Left renal pelvis (tissue), 4 donors: ENCODE measurements at places on chromosomes 2 and 18. TPM values are rescaled to one million over a fixed set of nuclear protein-coding genes. Genes with fewer than 3 reads are reported as not detected.

GRCh38 chr2:98388081-98388480 lies 41.8 kb downstream of the CNGA3 start:
- DNase-seq, result no peak

- no peak for DNase-seq
These were observed 58.7 kb downstream of the PAX3 start for GRCh38 chr2:222239945-222240675.

GRCh38 chr2:154229966-154230365 lies 358.2 kb downstream of the GALNT13 start:
- DNase-seq, result no peak

DNA sequence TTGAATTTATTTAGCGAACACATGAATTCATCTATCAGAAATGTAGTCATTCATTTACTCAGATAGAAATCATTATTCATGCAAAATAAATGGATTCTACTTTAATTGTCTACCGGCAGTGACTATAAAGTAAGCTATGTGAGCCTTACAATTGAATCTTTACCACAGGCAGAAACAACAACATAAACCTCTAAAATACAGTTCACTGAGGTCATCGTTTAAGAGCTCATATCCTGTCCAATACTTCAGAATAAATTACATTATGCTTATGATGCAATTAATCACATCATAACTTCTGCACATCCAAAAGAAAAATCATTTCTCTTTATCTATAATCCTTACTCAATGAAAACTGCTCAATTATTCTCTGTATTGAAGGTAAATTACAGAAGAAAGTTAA lies 244.7 kb downstream of the HNMT start:
- DNase-seq, result no peak

Gene PCARE
- 0.16 TPM for polyA plus RNA-seq

Gene UPP2
- 2.9 TPM for polyA plus RNA-seq

Gene FEV
- polyA plus RNA-seq, result 0.11 TPM

DNA sequence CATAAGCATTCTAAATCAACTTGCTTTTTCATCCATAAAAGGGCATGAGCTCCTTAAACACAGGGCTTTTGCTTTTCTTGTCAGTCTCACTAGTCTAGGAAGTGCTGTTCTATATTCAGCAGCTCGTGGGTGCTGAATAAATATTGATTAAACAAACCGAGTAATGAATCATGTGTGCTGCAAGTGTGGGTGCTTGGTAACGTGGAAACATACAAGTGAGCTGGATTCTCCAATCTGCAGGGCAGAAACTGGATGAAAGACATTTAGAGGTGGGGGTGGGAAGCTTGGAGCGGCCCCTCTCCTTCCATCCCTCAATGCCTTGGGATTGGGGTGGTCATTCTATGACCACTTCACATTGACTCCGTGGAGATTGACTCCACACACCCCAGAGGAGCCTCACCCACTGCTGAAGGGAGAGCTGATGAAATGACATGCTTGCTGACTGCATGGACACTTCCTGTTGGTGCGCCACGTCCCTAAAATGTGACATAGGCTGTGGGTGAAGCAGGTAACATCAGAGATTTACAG lies 114.6 kb downstream of the DOCK10 start:
- DNase-seq, result no peak
